Uterine smooth muscle cell (primary cell): ENCODE measurements at places on chromosomes 1 and 21. TPM values are rescaled to one million over a fixed set of nuclear protein-coding genes. Genes with fewer than 3 reads are reported as not detected.

HMCN1 gene
- total RNA-seq: 13.2 and 30.5 TPM in 2 replicates

TMEM9 gene
- total RNA-seq: 141 and 156 TPM in 2 replicates

ITGB2 gene
- not detected in 2 replicates for total RNA-seq

GNAT2 gene
- 0.33 TPM in 1 of 2 replicates, not detected in the other for total RNA-seq

C1QA gene
- total RNA-seq: not detected in 2 replicates

OR2L8 gene
- total RNA-seq: 0.25 TPM in 1 of 2 replicates, not detected in the other

TNFRSF9 gene
- under 0.01 TPM in 1 of 2 replicates, not detected in the other for total RNA-seq

EVA1C gene
- total RNA-seq: 12.0 and 15.5 TPM in 2 replicates

OR2L3 gene
- 0.11 and 0.12 TPM in 2 replicates for total RNA-seq

DOCK7 gene
- total RNA-seq: 149 and 185 TPM in 2 replicates

LCE1E gene
- not detected in 2 replicates for total RNA-seq

MANEAL gene
- 0.44 and 0.50 TPM in 2 replicates for total RNA-seq

NID1 gene
- total RNA-seq: 94.4 and 113 TPM in 2 replicates
